MCF 10A (cell line): ENCODE measurements at places on chromosomes 2 and 18.

GRCh38 chr2:21866316-21866715 lies 742.5 kb downstream of the TDRD15 start:
- DNase-seq, result no peak

DNA sequence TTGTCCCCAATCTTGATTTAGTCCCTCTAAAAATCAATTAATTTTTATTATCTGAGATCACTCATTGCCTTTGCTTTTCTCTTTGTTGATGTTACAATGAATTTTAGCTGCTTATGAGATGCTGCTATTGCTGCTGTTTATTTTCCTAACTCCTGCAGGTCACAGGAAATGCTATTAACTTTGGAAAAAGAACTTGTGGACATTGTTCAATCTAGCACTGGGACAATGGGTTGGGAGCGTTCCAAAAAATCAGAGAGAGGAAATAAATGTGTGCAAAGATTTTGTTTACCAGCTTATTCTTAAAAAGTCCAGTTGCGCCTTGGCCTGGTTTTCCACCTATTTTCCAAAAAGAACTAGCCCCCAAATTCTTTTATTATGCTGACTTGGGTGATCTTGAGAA lies 268.3 kb downstream of the PTH2R start:
- no peak for DNase-seq

GRCh38 chr18:2070631-2071030 lies 500.7 kb downstream of the METTL4 start:
- DNase-seq, result peak; percentile 20

- no peak for DNase-seq
Observed at GRCh38 chr2:173204316-173204715, 128.7 kb downstream of the MAP3K20 start.

DNA sequence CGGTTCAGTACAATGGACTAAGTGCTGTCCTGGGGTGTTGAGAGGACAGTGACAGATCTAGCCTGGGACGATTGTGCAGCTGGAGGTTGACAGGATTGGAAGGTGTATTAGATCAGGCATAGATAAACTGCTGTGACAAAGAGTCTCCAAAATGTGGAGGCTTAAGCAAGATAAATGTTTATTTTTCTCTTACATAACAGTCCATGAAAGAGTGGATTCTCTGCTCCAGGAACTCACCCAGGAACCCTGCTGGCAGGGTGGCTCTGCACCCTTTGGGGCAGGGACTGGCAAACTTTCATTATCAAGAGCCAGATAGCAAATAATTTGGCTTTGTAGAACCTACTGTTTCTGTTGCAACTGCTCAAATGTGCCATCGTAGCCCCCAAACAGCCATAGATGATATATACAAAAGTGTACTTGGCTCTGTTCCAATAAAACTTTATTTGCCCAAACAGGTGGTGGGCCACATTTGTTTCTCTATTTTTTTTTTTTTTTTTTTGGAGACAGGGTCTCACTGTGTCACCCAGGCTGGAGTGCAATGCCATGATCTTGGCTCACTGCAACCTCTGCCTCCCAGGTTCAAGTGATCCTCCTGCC lies 9.7 kb downstream of the HRH4 start:
- no peak for DNase-seq
